ENCODE measurements at places on chromosomes 6 and 20. TPM values are rescaled to one million over a fixed set of nuclear protein-coding genes. Genes with fewer than 3 reads are reported as not detected.

Gene BMP6
- total RNA-seq, result not detected

Gene DCDC2
- 0.27 TPM for total RNA-seq

Gene CLPSL1
- total RNA-seq, result not detected

Gene KCNK15
- 0.30 TPM for total RNA-seq

Gene BTNL2
- not detected for total RNA-seq

Gene POLR1C
- 111 TPM for total RNA-seq

Gene PLCB4
- total RNA-seq, result not detected

Gene MOG
- total RNA-seq, result not detected

Gene HIVEP1
- total RNA-seq, result 32.4 TPM

Gene SPATA25
- 2.1 TPM for total RNA-seq

Gene SSTR4
- not detected for total RNA-seq

Gene UST
- 8.1 TPM for total RNA-seq

Gene GPR31
- not detected for total RNA-seq

Gene PRR18
- 0.15 TPM for total RNA-seq

Gene FAXC
- total RNA-seq, result not detected

Gene SNPH
- 1.9 TPM for total RNA-seq

Gene RBM12
- total RNA-seq, result 121 TPM

Gene ELOVL2
- not detected for total RNA-seq

Gene TREM2
- total RNA-seq, result not detected

Gene MRAP2
- total RNA-seq, result not detected

Gene PTGIS
- total RNA-seq, result 7.9 TPM

Gene TRDN
- not detected for total RNA-seq

Gene TULP1
- total RNA-seq, result not detected

Gene CPXM1
- total RNA-seq, result 1.6 TPM

Gene ULBP2
- 0.65 TPM for total RNA-seq

Gene PXT1
- total RNA-seq, result 0.36 TPM

Gene SOX18
- total RNA-seq, result not detected

Gene C6orf58
- total RNA-seq, result not detected

Gene ID4
- total RNA-seq, result not detected

Gene MLN
- total RNA-seq, result not detected

Gene ACSS1
- 22.9 TPM for total RNA-seq

Gene OPRL1
- 0.21 TPM for total RNA-seq

Gene RSPO3
- total RNA-seq, result not detected

Gene SYCP2
- total RNA-seq, result 4.4 TPM

Gene KCNB1
- not detected for total RNA-seq

Gene SPATS1
- not detected for total RNA-seq

Gene RIPPLY2
- not detected for total RNA-seq

Gene OR2B6
- not detected for total RNA-seq

Gene LKAAEAR1
- total RNA-seq, result not detected

Gene CLDN20
- not detected for total RNA-seq

Gene MYLK4
- total RNA-seq, result 0.25 TPM

Gene CYP24A1
- 0.13 TPM for total RNA-seq

Gene TMEM200A
- 0.92 TPM for total RNA-seq

Gene HTR1E
- total RNA-seq, result not detected

Measured in activated CD8-positive, alpha-beta memory T cell treated with anti-CD3 and anti-CD28 coated beads for 36 hours (primary cell).